ENCODE measurements at places on chromosomes 1 and 21. TPM values are rescaled to one million over a fixed set of nuclear protein-coding genes. Genes with fewer than 3 reads are reported as not detected.

The KRTAP12-2 gene
- polyA plus RNA-seq = not detected

The LAD1 gene
- not detected for polyA plus RNA-seq

The KRTAP13-2 gene
- polyA plus RNA-seq = not detected

The IGSF21 gene
- polyA plus RNA-seq = 43.3 TPM

The NKAIN1 gene
- polyA plus RNA-seq = 2.3 TPM

The C1orf116 gene
- not detected for polyA plus RNA-seq

The GPR3 gene
- polyA plus RNA-seq = 0.19 TPM

The DCAF8 gene
- 44.8 TPM for polyA plus RNA-seq

The KCNE1 gene
- polyA plus RNA-seq = not detected

The FAM163A gene
- not detected for polyA plus RNA-seq

The CD1B gene
- polyA plus RNA-seq = not detected

The CDCA8 gene
- polyA plus RNA-seq = 0.44 TPM

The TEX38 gene
- not detected for polyA plus RNA-seq

The TACSTD2 gene
- polyA plus RNA-seq = not detected

The AMY1B gene
- polyA plus RNA-seq = not detected

The C1QB gene
- polyA plus RNA-seq = not detected

The GPATCH3 gene
- 1.6 TPM for polyA plus RNA-seq

The TMOD4 gene
- not detected for polyA plus RNA-seq

The PIGK gene
- 127 TPM for polyA plus RNA-seq

The PTPN7 gene
- not detected for polyA plus RNA-seq

The PAX7 gene
- not detected for polyA plus RNA-seq

The SLAMF6 gene
- polyA plus RNA-seq = not detected

The LEFTY2 gene
- not detected for polyA plus RNA-seq

The CDK18 gene
- 0.85 TPM for polyA plus RNA-seq

The HJV gene
- polyA plus RNA-seq = not detected

The PLA2G2F gene
- polyA plus RNA-seq = not detected

The PADI3 gene
- polyA plus RNA-seq = not detected

The VWA5B1 gene
- polyA plus RNA-seq = not detected
